ENCODE measurements at places on chromosomes 2 and 18.

DNA sequence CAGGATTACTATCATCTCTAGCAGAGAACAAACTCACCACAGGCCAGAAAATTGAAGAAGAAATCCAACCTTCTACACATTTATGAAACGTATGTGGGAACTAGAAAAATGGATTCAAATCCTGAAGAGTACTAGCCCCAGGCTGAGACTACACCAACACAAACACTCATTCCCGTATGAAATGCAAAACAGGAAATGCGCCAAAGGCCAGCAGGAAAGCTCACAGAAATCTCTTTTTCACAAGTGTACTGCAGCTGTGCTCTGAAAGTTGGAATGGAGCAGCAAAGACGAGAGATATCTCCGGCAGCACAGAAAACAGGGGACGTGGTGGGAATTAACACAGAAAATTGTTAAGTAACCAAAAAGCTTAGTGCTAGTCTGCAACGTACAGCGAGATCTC, 913.5 kb downstream of the TDRD15 start:
- no peak for DNase-seq

- DNase-seq = peak; percentile 26
These were observed 133.0 kb downstream of the MSH2 start for GRCh38 chr2:47535996-47536395.

DNA sequence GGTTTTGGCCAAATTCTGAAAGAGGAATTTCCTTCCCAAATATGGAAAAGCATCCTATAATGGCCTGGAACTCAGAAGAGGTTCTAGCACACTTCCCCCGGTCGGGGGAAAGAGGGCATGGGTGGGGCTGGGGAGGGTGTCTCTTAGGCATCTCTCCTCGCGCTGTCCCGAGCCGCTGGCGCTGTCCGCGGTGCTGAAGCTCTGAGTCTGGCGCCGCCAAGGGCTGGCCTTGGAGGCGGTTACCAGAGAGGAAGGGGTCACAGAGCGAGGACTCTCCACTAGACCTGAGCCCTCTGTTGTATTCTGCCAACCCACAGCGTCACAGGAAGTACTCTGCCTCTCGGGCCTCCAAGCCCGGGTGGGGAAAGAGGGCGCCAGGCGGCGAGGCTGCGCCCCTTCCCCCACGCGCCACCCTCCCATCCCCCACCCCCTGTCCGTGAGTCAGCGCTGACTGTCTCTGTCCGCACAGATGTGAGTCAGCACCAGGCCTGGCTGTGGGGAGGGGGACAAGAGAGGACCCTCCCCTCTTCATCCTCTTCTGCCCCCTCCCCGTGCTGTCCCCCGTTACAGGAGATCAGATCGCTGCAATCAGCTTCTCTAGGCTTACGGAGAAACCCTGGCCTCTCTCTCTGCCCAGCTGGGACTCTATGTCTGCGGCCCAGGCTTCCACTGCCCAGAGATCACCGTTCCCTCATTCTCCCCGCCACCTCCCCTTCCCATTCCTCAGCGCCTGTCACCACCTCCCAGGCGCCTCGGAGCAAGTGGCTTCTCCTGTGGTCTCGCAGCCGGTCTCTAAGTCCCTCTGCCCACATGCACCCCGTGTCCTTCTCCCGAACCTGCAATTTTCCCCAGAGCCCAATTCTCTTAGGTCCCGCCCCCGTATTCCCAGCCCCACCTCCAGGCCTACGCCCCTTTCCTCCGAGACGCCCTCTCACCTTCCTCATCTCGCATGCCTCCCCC, 779 bp downstream of the PTPRN start:
- DNase-seq = peak; percentile 38

- DNase-seq = no peak
These were observed 234.8 kb upstream of the PXDN start for GRCh38 chr2:1979138-1979537.
